Sigmoid colon (tissue), 7 donors: ENCODE measurements at places on chromosomes 1 and 21. TPM values are rescaled to one million over a fixed set of nuclear protein-coding genes. Genes with fewer than 3 reads are reported as not detected.

- no peak for DNase-seq
These were observed 39.7 kb downstream of the DNTTIP2 start for GRCh38 chr1:93839307-93839706.

GRCh38 chr1:200733907-200734306 is 4.8 kb upstream of the CAMSAP2 start:
- no peak for DNase-seq

GRCh38 chr1:203379825-203380224 is 28.9 kb upstream of the FMOD start:
- no peak for DNase-seq

- no peak for DNase-seq
These were observed 200.6 kb upstream of the CACYBP start for GRCh38 chr1:174799136-174799479.

The SPRR1A gene
- polyA plus RNA-seq, result not detected

- no peak for DNase-seq
These were observed 186.8 kb downstream of the LTN1 start for GRCh38 chr21:28805885-28806284.

The CD34 gene
- 8.4 TPM for polyA plus RNA-seq

The CYP4A11 gene
- not detected for polyA plus RNA-seq

DNA sequence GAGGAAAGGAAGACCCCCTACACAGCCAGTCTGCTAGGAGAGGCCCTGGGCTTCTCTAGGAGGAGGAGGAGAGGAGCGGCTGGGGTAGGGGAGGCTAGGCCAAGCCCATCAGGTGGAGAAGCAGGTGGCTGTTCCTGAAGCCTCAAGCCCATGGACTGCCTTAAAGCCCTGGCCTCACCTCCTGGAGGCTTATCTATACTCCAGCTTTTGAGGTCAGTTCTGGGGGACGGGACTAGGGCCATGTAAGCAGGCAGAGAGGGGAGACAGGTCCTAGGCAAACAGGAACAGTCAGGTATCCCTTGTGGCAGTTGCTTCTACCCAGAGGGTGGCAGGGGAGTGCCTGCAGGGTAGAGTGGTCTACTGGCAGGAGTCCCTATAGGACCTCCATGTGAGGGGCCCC is 40.6 kb downstream of the KCNC4 start:
- DNase-seq, result peak; percentile 24

DNA sequence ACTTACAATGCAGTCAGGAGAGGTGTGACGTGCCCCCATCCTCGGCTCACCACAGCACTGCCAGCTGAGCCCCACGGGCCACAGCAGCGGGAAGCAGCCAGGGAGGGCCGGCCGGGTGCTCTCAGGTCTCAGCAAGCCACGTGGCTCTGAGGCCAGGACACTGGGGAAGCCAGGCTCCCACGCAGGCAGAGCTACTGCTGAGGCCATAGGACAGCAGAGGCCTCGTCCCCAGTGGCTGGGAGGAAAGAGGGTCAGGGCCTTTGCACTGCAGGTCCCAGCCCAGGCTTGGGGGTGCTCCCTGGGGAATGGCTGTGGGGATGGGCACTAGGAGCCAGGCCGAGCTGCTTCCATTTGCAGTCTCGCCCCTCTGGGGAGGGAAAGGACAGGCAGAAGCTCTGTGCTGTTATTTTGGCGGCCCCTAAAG is 5.8 kb downstream of the LRRC47 start:
- DNase-seq, result no peak

DNA sequence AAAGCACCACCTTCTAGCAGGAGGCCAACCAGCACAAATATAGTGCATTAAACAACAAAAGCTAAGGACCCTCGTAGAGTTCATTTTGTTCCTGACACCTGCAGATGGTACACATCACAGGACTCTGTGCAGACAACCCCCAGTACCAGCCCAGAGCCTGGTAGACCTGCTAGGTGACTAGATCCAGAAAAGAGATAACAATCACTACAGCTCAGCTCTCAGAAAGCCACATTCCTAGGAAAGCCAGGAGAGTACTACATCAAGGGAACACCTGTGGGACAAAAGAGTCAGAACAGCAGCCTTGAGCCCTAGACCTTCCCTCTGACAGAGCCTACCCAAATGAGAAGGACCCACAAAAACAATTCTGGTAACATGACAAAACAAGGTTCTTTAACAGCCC is 344.7 kb upstream of the PTBP2 start:
- no peak for DNase-seq

GRCh38 chr1:10271869-10272268 is 61.5 kb downstream of the KIF1B start:
- no peak for DNase-seq

DNA sequence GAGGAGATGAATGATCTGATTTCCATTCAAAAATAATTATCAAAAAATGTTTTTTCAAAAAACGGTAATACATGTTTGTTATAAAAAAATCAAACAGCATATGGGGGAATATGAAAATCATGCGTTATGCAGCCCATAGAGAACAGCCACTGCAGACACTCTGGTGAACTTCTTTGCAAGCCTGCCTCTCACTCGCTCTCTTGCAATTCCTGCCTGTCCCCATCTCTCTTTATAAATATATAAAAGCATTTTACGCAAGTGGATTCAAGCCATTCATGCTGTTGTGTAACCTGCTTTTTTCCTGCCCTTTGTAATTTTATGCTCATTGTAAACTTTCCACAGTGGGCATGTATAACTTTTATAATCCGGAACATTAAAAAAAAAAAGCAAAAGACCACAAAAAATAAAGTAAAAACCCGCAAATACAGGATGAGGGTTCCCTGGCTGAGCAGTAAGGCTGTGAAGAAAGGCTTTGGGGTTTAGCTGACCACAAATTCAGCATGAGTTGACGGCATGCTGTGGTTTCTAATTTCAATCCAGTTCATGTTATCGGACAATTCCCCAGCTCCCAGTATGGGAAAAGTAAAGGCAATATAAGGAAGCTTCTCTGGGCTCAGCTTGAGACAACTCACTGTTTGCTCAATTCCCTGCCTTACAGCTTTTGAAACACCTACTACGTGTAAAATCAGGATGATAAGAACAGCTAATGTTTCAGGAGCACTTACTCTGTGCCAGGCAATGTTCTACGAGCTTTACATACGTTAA is 52.8 kb upstream of the ZBTB40 start:
- no peak for DNase-seq

- no peak for DNase-seq
These were observed 22.1 kb downstream of the ATP1B1 start for GRCh38 chr1:169128562-169128961.

GRCh38 chr21:36218691-36219090 is 62.1 kb downstream of the DOP1B start:
- DNase-seq, result no peak

- DNase-seq, result no peak
These were observed 16.5 kb downstream of the PODN start for GRCh38 chr1:53078333-53079101.

DNA sequence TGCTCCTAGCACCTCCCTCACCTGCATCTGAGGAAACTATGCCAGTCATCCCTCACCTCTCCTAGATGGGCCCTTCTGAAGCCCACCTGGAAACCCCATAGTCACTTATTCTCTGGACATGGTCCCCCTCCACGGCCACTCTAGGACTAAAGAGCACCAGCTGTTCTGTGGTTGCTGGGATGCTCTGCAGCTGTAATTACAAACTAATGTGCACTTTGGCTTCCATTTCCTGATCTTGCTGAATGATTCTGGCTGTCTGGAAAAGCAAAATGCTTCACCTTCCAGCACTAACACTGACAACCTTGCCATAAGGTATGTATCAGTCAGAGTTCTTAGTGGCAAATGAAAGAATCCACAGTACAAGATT is 48.7 kb upstream of the PSEN2 start:
- no peak for DNase-seq

DNA sequence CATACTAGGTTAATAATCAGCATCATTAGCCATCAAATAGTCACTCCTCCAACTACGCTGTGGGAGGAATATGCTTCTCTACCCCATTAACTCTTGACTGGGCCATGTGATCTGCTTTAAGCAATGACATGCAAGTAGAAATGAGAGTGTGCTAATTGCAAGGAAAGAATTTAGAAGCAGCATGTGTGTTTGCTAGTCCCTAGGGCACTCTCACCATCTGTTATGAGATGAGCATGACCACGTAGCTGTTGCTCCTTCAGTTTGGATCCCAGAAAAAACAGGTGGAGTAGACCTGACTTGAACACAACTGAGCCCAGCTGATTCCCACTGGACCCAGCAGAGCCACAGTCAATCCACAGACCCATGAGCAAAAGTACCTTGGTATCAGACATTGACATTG is 19.7 kb upstream of the RGS7 start:
- DNase-seq, result no peak

- peak; percentile 29 for DNase-seq
These were observed 16.2 kb downstream of the CLSTN1 start for GRCh38 chr1:9807541-9807940.

The DNAI4 gene
- 3.0 TPM for polyA plus RNA-seq

DNA sequence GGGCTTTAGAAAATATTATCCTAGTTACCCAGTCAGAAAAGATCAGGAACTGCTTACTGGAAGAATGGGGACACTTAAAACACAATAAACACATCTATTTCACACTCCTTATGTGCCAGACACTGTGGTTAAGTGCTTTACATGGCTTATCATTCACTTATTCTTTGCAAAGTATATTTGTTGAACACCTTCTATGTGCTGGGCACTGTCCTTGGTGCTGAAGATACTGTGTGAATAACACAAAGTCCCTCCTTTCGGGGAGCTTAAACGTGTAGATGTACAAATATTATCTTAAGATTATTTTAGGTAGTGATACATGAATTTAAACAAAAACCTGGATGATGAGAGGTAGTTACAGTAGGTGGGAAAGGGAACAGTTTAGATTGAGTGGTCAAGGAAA is 169.3 kb downstream of the ST6GALNAC5 start:
- DNase-seq, result no peak

The TMED5 gene
- polyA plus RNA-seq, result 9.0 TPM

GRCh38 chr1:7733276-7733675 is 37.8 kb upstream of the VAMP3 start:
- no peak for DNase-seq

The HJV gene
- polyA plus RNA-seq, result not detected
